Effector CD4-positive, alpha-beta T cell (primary cell): ENCODE measurements at places on chromosomes 13 and 19.

- no peak for DNase-seq
Observed at GRCh38 chr13:74193391-74193790, 59.2 kb upstream of the KLF12 start.

- DNase-seq, result no peak
Observed at GRCh38 chr13:75963302-75963701, 327.2 kb downstream of the LMO7 start.

- no peak for DNase-seq
Observed at GRCh38 chr19:46480415-46480814, 9.1 kb upstream of the PNMA8A start.

GRCh38 chr19:51508059-51508733 lies 6.6 kb upstream of the SIGLEC12 start:
- DNase-seq, result no peak

GRCh38 chr13:97276862-97277269 lies 54.7 kb downstream of the MBNL2 start:
- DNase-seq, result no peak

DNA sequence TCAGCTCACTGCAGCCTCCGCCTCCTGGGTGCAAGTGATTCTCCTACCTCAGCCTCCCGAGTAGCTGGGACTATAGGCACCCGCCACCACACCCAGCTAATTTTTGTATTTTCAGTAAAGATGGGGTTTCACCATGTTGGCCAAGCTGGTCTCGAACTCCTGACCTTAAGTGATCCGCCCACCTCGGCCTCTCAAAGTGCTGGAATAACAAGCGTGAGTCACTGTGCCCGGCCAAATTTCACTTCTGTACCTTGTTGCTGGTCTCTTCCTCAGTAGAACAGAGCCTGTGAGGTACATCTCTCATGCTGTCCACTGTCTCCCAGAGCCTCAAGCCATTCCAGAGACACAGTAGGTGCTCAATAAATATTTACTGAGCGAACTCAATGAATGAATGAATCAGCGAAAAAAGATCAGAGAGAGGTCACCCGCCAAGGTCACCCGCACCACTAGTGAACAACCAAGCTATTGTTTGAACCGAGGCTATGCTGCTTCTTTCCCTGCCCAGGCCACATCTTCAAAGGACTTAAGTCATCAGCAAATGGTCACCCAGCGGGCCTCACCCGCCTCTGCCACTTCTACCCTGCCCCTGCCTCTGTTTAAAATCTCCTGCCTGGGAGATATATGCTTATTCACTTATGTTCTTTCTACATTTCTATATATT lies 9.3 kb downstream of the TMEM143 start:
- no peak for DNase-seq

- no peak for DNase-seq
Observed at GRCh38 chr13:40969169-40969901, 49.8 kb downstream of the ELF1 start.

- DNase-seq, result no peak
Observed at GRCh38 chr19:49216071-49216470, 58.5 kb downstream of the TRPM4 start.

GRCh38 chr19:50899569-50899968 lies 11.6 kb downstream of the KLK4 start:
- no peak for DNase-seq

- no peak for DNase-seq
Observed at GRCh38 chr19:48398102-48398374, 4.6 kb downstream of the GRIN2D start.

- DNase-seq, result no peak
Observed at GRCh38 chr19:13918726-13919411, 12.9 kb downstream of the CC2D1A start.

- peak; percentile 39 for DNase-seq
Observed at GRCh38 chr13:32267836-32268439, 47.2 kb downstream of the ZAR1L start.

DNA sequence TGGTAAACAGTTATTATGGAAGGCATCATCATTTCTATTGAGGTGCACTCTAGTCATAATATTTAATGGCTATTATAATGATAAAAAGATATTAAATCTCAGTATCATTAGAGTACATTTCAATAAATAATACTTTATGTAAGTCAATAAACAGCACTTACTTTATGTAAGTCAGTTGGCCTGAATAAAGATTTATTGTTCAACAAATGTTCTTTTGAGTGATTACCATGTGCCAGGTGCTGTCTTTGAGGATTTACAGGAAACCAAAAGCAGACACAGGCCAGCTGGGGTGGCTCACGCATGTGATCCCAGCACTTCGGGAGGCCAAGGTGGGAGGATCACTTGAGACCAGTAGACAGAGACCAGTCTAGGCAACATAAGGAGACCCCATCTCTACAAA lies 5.0 kb upstream of the NKG7 start:
- no peak for DNase-seq

GRCh38 chr13:60355056-60355455 lies 42.0 kb upstream of the TDRD3 start:
- no peak for DNase-seq

DNA sequence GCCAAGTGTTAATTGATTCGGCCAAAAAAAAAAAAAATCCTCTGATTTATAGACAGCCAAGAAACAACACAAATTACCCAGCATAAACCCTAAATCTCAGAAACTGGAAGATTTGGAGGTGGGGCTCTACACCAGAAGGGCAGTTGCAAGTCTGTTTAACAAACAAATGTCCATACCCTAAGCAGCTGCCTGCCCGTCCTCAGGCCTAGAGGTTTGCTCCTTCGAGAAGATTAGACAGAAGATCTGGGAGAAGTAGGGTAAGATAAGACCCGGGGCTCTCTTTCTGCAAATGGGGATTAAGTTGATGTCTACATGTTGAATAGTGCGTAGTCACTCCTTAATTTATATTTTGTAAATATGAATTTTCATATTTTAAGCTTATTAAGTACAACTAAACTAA lies 3.4 kb upstream of the N4BP2L1 start:
- no peak for DNase-seq

DNA sequence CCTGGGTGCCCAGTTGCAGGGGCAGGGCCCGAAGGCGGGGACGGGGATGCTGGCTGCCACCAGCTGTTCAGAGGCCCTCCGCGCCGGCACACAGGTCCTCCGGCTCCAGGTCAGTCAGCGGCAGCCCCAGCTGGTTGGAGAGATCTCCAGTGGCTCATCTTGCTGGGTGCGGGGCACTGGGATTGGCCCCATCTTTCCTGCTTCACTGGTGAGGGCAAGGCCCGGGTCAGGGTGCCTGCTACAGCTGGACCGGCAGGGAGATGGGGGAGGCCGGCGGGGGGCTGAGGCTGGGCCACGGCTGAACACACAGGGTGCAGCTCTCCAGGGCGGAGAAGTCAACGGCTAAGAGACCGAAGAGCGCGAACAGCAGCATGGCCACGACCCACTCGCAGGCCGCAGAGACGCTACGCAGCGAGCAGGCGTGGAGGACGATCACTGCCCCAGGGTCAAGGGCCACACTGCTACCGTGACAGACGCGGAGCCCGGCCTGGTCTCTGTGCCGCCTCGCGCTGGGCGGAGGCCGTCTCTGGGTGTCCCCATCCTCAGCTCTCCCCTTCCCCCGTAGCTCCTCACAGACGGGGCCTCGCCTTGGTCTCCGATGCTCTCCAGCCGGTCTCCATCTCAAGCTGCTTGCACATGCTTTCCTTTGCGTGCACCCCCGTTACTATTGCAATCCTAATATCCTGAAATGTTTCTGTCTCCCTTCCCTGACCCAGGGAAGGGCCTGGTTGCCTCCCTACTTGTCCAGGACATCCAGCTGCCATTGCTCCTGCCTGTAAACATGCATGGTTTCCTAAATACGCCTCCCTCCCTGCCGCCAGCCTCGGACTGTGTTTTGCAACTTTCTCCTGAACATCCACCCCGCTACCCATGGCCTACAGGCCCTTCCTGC lies 12.3 kb downstream of the TMEM150B start:
- no peak for DNase-seq

DNA sequence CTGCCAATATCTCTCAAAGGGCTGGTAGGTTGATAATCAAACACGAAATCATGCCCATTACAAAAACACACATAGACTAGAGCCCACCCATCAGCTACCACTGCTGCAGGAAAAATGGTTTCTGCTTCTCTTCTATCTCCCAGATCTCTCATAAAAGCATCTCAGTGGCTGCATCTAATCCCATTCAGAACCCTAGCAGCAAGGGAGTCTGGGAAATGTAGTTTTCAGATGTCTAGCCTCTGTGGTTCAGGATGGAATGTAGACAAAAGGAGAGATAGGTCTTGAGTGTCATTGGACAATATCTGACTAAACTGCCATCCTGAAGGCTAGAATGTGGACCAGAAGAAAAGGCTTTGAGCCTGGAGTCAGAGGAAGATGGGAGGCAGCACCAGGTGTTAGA lies 32.1 kb downstream of the RDH8 start:
- no peak for DNase-seq

GRCh38 chr13:21365574-21365973 lies 93.5 kb downstream of the ZDHHC20 start:
- no peak for DNase-seq

- no peak for DNase-seq
Observed at GRCh38 chr13:63942372-63942771, 2526.7 kb upstream of the PCDH20 start.

DNA sequence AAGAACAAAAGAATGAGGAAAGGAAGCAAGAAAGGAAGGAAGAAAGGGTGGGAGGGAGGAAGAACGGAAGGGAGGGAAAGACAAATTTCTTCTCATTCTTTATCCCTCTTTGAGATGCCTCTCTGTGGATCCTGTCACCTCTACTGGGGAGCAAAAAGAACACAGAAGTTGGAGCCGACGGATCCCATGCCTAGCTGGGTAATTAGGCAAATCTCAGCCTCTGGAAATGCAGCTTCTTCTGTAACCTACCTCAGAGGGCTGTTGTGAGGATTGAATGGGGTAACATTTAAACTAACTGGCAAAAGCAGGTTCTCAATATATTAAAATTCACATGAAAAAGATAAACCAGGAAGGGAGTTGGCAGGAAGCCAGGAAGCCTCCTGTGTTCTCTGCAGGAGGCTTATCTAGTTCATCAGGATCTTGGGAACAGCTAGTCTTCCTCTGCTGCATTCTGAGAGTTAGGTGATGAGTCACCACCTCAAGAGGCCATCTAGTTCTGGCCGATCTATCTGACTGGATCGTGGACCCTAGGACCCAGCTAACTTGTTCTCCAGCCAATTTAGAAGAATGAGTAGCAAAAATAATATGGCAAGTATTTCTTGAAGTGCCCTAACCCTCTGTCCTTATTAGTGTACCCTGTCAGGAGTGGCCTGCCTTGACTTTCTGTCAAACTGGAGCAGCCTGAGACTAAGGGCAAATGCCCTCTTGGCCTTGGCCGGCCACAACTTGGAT lies 15.2 kb upstream of the CPB2 start:
- no peak for DNase-seq

DNA sequence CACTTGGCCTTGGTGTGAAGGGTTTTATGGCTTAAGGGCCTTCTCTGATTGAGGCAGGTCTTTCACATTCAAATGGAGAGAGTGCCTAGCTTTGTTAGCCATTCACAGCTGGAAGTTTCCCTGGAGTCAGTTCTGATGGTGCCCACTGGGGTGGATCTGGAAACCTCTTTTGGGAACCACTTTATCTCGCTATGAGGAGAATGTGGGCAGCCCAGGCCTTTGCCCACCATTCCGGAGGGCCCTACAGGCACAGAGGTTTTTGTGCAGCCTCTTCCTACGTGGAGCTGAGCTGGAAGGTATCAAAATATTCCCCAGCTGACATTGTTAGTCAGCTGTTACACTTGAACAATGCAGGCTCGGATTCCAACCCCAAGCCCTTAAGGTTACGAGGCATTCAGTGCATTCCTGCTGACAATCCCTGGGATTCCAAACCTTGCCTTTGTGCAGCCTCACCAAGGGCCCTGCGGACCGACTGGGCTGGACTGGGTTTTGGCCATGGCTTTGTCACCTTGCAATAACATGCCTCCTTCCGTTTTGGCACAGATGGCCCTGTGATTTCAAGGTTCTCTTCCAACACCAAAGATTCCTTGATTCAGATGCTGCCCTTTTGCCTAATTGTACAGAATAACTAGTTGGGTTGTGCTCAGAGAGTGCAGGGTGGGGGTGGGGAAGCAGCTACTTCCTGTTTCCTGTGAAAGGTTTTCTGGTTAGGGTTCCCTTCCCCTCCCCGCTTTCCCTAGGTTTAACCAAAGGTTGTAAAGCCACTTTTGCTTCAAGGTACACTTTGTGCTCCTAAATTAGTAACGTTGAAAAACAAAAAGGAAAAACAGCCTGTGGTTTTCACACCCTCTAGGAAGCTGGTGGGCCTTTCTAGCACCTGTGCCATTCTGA lies 27.0 kb downstream of the SAE1 start:
- DNase-seq, result peak; percentile 11

DNA sequence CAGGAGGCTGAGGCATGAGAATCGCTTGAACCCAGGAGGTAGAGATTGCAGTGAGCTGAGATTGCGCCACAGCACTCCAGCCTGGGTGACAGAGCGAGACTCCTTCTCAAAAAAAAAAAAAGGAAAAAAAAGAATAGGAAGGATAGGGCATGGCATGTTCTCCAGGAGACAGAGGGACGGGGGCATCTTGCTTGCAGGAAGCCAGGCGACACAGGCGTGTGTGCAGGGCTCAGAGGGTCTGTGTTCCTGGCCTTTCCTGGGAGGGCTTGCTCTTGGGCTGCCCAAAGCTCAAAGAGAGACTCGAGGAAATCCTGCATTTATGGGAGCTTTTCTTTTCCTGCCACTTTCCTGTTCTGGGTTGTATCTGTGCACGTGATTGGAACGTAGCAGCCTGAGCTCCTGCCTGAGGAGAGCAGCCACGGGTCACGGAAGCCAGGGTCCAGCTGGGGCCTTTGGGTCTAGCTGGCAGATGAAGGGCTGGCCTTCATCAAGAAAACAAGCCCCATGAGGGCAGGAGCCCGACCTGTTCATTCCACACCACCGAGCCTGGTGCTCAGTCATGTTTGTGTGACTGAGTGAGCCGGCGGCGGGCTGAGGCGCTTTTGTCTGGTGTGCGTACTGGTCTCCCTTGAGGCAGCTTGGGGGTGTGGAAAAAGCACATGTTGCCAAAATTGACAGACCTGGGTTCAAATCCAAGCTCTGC lies 44.5 kb downstream of the CAPN12 start:
- no peak for DNase-seq

DNA sequence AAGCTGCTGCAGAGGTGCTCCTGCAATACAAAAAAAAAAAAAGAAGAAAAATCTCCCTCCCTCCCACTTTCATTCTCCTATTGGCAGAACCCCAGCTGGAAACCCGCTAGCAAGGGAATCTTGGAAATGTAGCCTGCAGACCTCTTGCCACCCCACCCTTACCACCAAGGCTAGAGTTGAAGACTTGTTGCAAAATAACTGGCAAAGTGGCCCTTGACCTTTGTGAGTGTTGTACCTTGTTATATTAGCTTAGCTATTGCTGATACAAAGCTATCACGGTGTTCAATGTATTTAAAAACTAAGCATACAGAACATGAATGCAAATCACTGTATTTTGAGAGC lies 57.5 kb upstream of the KCTD4 start:
- no peak for DNase-seq

GRCh38 chr19:6318772-6319171 lies 14.6 kb downstream of the ACER1 start:
- DNase-seq, result no peak

DNA sequence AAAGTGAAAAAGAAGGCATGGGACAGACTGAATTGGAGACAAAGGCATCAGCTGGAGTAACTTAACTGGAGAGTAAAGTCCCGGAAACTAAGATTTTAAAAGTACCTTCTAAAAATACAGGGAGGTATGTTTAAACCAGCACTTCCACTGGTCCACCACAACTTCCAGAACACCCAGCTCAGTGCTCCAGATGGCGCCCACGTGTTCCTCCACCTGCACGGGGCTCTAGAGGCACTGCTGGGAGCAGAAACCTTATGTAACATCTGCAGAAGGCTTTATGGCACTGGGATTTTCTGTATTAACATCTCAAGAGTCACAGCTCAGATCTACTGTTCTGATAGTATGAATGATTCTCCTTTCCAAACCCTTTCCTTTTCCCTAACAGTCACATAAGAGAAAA lies 252.1 kb downstream of the DCLK1 start:
- no peak for DNase-seq
